ENCODE measurements at places on chromosomes 13 and 19.

DNA sequence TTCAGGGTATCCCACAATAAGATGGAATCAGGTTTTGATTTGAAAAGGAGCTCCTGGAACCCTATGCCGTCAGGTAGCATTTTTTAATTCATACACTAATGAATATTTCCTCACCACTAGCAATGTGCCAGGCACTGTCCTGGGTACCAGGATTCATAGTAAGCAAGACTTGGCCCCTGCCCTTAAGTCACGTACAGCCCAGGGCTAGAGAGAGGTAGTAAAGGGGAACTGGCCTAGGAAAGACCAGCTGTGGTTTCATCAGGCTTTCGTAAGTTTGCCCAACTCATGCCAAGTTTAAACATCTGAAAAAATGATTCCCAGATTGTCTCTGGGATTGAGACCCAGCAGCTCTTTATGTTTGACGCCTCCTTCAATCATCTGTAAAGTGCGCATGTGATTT is 45.9 kb upstream of the AMER2 start:
- no peak for DNase-seq

DNA sequence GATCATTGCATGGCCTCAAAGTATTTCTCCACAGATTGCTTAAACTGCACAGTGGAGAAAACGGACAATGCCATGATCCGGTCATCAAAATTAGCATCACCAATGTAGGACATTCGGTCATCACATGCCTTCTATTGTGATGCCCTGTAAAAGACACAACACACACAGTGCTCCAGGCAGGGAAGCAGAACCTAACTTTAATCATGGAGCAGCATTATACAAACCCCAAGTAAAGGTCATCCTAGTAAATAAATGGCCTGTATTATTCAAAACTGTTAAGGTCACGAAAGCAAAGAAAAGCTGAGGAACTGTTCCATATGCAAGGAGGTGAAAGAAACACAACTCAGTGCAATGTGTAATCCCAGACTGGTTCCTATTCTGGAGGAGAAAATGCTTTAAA is 42.2 kb downstream of the TGDS start:
- DNase-seq: no peak

GRCh38 chr13:56697011-56697410 is 443.7 kb upstream of the PRR20A start:
- no peak for DNase-seq

- DNase-seq: no peak
Observed at GRCh38 chr13:20716951-20717350, 13.5 kb downstream of the IL17D start.

DNA sequence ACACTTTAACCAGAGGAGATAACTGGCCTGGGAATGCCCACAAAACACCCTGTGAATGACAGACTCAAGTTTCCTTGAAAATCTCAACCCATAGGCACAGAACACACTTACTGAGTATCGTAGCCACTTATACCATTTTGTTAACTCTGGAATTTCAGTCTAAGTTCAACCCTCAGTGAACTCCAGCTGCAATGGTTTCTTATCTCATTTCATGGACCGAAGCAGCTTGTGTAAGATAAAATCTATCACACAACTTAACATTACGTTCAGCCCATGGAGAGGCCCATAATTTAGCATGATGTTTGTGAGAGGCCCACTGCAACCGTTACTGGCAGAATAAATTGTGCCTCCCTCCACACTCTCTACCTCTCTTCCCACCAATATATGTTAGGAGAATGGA is 323.0 kb downstream of the DNAJC15 start:
- no peak for DNase-seq

DNA sequence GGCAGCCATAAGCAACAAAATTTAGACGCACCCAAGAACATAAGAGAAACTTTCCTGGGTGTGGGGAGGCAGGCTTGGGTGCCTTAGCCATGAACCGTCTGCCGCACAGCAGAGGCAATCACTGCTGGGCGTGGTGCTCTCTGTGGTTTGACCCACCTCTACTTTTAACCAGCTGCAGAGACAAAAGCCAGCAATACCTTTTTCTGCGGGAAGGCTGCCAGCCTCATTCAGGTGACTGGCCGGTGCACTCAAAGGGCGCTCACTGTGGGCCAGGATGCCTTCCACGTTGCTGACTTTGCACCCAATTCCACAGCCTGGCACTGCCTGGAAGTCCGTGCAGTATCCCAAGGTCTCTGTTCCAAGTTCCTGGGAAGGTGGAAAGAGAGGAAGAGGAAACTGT is 69.1 kb downstream of the ATP7B start:
- no peak for DNase-seq

- no peak for DNase-seq
Observed at GRCh38 chr13:72121466-72121865, 254.5 kb upstream of the DACH1 start.

- no peak for DNase-seq
Observed at GRCh38 chr19:52336791-52337381, 843 bp downstream of the ZNF610 start.

GRCh38 chr13:40692946-40693345 is 26.5 kb upstream of the FOXO1 start:
- DNase-seq: no peak

DNA sequence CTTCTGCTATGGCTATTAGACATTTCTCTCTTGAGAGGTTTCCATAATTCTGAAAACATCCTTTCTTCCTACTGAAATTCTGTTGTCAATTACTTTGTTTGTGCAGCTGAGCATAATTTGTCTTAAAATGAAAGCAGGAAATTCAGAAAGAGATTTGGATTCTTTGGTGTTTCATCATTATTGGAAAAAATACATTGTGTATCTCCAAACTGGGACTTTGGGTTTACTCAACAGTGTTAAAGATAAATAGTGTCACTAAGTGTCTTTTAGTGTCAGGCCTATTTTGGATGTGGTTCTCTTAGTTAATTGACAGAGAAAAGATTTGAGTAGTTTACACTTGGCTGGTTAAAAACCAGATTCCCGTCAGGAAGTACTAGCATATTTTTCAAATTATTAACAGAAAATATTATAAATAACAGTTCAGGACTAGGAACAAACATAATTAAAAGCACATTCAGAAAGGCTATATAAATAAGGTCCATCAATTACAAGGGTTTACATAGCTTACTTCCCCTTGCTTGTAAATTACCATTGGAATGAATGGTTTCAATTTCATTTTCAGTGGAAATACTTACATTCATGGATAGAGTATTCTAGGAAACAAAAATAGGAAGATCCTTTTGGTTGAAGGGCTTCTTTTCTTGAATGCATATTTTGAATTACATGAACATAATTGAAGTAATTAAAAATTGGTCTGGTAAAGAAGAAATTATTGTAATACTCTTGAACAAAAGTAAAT is 483.1 kb downstream of the GPC6 start:
- DNase-seq: no peak

DNA sequence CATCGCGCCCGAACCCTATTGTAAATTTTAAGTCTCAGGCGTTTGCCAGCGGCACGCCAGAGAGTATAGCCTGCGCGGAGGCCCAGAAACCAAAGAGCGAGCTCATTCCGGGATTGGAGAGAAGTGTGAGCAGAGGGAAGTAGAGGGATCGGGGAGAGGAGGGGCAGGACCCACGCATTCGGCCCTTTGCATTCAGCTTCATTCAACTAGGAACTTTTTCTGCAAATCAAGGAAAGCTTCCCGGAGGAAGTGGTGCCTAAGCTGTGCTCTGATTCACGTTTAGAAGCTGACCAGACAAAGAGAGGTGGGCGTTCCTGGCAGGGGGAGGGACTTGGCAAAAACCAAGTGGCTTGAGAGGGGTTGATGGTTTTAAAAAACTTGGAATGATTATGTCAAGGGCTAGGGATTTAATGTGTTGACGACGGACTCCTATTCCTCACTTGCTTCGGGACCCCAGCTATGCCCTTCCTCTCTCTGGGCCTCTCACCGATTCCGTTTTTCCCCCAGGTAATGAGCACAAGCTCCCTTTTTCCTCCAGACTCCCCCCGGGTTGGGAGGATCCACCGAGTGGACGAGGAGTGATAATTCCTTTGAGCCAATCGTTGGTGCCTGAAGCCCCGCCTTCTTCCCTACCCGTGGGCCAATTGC is 811 bp upstream of the PRMT1 start:
- no peak for DNase-seq

DNA sequence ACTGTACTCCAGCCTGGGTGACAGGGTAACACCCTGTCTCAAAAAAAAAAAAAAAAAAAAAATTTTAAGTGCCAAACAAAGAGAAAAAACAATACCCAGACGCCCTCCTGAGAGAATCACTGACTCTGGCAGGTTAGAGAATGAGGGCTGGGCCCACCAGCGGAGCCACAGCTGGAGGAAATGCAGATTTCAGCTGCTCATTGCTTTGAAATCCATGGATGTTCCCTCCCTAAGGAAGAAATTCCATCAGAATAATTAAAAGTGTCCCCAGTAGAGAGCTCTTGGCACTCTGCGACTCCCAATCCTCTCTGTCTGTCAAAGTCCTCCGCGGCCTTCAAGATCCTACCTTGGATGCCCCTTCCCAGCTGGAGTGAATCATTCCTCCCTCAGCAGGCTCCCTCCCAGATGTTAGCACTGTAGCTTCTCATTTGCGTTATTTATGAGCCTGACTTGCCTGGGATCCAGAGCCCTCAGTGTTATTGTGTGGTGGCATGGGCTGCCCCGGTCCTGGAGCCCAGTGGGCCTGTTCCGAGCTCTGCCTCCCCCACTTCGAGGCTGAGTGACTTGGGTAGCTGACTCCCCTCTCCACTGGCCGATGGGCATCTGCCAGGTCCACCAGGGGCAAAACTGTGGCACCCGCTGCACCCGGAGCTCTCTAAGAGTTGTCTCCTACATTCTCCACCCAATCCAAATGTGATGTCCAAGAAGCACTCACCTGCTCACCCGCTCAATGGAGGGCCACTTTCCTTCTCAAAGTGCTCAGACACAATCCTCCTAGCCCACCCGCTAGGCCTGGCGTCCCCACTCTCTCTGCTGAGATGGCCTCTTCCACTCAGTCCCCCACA is 47.0 kb downstream of the SERP2 start:
- no peak for DNase-seq

DNA sequence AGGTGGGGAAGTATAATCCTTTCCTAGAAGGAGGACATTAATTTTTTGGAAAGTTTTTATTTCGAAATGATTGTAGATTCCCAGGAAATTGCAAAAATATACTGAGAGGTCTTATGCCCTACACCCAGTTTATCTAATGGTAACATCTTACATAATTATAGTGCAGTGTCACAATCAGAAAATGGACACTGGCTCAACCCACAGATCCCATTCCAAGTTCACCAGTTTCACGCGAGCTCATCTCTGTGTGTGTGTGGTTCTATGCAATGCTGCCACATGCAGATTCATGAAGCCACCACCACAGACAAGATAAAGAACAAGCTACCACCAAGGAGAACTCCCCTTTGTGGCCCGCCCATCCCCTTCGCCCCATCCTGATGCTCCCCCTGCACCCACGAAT is 24.4 kb downstream of the IL17D start:
- no peak for DNase-seq

DNA sequence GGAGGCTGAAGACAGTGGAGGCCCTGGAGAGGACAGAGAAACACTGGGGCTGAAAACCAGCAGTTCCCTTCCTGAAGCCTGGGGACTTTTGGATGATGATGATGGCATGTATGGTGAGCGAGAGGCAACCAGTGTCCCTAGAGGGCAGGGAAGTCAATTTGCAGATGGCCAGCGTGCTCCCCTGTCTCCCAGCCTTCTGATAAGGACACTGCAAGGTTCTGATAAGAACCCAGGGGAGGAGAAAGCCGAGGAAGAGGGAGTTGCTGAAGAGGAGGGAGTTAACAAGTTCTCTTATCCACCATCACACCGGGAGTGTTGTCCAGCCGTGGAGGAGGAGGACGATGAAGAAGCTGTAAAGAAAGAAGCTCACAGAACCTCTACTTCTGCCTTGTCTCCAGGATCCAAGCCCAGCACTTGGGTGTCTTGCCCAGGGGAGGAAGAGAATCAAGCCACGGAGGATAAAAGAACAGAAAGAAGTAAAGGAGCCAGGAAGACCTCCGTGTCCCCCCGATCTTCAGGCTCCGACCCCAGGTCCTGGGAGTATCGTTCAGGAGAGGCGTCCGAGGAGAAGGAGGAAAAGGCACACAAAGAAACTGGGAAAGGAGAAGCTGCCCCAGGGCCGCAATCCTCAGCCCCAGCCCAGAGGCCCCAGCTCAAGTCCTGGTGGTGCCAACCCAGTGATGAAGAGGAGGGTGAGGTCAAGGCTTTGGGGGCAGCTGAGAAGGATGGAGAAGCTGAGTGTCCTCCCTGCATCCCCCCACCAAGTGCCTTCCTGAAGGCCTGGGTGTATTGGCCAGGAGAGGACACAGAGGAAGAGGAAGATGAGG is 1.5 kb downstream of the PPP1R15A start:
- DNase-seq: peak; percentile 96

- DNase-seq: no peak
Observed at GRCh38 chr19:46107371-46107770, 17.1 kb downstream of the IGFL3 start.

GRCh38 chr19:17703824-17704463 is 15.3 kb upstream of the MAP1S start:
- DNase-seq: peak; percentile 57

- DNase-seq: peak; percentile 91
Observed at GRCh38 chr19:13060964-13061927, 41.4 kb downstream of the LYL1 start.

DNA sequence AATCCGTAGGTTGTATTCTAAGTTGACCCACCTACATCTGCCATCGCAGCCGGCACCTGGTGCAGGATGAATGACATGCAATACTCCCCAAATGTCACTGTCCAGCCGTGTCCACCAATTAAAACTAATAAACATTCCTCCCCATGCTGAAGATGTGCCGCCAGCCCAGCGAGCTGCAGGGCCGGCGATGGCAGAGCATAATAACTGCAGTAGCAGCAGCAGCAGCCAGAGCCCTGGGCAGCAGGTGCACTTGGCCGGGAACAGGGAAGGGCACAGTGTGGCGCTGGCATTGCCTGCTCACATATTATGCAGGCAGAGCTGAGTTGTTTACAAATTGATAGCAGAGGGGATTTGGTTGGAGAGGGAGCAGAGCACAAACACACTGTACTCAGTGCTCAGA is 754.9 kb downstream of the OLFM4 start:
- DNase-seq: no peak

GRCh38 chr13:106499113-106499512 is 36.3 kb downstream of the EFNB2 start:
- DNase-seq: no peak

DNA sequence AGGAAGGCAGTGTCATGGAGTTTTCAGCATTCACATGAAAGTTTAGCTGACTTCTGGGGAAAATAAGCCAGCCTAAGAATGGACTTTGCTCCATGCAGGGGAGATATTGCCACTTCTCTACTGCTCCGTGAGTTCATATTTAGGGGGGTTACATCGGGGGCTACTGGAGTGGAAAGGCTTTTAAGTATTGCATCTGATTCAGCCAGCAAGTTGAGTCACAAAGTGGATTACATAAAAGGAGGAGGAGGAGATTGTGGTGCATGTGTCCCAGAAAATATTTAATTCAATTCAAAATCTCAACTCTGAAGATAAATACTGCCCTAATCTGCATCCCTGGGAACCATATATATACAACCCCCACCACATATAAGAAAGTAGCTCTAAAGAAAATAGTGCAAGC is 617.2 kb downstream of the DCT start:
- no peak for DNase-seq
